ENCODE measurements at places on chromosomes 2 and 18.

DNA sequence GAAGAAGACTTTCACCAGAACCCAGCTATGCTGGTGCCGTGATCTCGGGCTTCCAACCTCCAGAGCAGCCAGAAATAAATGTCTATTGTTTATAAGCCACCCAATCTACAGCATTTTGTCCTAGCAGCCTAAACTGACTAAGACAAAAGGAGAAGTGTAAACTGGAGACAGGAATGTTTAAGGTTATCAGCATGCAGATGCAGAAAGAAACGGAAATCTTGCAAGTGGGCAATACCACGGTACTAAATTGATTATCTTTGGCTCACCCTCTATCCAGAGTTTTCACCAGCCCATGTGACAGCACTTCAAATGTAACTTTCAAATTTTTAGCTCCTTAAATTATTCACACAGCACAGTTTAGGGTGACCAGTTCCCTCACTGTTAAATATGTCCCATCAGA is 5.7 kb upstream of the CAPN14 start:
- no peak for DNase-seq

DNA sequence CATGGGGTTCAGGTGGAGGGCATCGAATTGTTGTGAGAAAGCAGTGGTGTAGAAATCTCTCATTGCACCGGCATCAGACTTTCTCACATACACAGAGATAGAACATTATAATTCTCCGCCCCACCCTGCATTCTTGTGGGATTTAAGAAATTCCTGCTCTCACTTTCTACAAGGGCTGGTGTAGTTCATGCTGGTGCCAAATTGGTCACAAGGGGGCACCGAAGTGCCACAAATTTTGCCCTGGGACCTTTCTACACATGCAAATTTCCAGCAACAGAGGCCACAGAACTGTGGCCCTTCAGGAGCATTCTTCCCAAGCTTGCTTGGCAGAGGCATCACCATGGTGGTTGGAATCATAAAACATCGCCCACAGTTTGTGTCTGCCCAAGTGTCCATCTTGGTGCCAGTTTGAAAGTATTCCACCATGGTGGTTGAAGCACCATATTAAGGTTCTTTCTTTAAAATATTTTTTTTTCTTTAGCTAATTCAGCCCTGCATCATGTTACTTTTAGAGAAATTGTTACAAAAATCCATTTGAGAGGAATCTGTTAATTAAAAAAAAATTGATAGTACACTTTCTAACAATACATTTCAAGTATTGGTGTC is 521.2 kb upstream of the FANCL start:
- peak; percentile 48 for DNase-seq

DNA sequence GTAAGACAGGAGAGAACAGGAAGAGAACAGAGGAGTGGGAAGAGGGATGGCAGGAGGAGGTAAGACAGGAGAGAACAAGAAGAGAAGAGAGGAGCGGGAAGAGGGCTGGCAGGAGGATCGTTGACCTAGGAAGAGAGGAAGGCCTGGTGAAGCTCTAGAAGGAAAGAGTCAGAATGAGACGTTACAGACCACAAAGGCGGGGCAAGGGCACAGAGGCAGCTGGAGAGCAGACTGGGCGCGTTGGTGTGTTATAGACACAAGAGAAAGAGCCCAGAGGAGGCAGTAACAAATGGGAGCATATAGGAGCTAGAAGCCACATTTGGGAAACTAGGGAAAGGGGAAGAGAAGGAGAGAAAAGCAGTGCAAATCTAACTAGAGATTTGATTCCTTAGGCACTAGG is 26.6 kb downstream of the PTRHD1 start:
- no peak for DNase-seq

- DNase-seq: no peak
Observed at GRCh38 chr2:161481619-161482018, 65.5 kb downstream of the TBR1 start.

DNA sequence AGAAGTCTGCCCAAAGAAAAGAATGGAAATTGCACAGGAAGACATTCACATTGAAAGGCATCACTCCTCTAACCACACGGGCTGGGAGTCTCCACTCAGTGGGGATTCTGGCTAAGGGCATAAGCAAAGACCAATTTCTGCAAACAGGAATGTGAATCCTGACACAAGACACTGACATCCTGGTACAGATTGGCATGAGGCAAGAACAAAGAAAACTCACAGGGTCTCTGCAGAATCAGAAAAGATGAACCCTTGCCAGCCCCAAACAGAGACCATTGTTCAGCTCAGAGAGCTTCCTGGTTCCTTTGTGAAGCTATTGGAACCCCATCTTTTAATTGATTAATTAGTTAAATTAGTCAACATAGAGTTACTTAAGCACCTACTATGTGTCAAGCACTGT is 82.3 kb downstream of the UPP2 start:
- DNase-seq: no peak

DNA sequence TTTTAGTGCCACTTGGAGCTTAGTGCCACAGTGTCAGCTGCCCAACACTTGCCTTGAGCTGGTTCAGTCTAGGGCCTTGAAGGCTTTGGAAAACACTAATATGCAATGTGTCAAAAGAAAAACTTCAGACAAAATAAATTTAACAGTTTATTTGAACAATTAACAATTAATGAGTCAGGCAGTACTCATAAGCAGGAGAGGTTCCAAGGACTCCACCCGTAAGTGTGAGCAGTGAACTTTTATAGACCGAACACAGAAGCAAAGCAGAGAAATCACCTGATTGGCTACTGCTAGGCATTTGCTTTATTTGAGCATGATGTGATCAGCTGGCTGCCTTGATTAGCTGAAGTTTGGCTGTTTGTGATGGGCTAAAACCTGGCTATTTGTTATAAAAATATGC is 49.5 kb upstream of the TBC1D8 start:
- DNase-seq: no peak

- no peak for DNase-seq
Observed at GRCh38 chr2:66853585-66853984, 418.7 kb downstream of the MEIS1 start.

- no peak for DNase-seq
Observed at GRCh38 chr18:25055076-25055475, 296.9 kb downstream of the ZNF521 start.

- no peak for DNase-seq
Observed at GRCh38 chr2:206082298-206082843, 3.6 kb downstream of the INO80D start.

GRCh38 chr2:189104934-189105333 is 74.6 kb downstream of the COL5A2 start:
- no peak for DNase-seq

DNA sequence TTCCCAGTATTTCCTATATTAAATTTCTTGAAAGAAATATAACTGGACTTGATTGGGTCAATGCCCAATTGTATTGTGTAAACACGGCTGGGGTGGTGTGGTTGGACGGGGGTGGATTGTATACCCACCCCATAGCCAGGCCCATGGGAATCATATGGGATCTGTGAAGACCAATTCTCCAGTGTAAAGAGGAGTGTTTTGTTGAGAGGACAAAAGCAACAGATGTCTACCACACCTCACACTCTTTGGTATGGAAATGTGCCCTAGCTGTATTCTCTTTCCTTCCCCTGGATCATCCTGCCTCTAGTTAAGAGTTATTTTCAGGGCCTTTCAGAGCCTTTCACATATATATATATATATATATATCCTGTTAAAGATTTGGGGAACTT is 57.5 kb upstream of the TGIF1 start:
- no peak for DNase-seq

- DNase-seq: no peak
Observed at GRCh38 chr2:42550870-42551269, 17.6 kb upstream of the MTA3 start.

DNA sequence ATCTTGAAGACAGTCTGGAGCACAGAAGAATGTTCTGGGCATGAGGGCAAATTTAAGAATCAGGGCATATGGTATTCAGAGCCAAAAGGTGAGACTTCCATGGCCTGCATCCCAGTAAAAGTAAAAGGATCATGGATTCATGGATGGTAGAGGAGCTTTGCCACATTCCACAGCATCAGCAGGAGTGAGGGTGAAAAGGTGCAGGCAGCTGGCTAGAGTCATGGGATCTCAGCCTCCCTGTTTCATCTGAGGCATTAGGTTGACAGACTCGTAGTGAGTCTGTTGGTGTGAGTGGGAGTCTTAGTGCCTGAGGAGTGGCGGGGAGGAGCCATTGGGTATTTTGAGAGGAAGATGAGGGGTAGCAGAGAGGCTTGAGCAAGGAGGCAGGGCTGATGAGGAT is 301.6 kb downstream of the CYP26B1 start:
- no peak for DNase-seq

DNA sequence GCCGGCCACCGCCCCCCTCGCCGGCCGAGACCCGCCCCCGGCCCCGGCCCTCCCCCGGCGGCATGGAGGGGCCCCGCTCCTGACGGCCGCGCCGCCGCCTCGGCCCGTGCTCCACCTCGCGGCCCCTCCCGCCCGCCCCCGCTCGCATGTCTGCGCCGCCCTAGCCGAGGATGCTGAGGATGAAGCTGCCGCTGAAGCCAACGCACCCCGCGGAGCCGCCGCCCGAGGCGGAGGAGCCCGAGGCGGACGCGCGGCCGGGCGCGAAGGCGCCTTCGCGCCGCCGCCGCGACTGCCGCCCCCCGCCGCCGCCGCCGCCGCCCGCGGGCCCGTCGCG is 397 bp downstream of the ZCCHC2 start:
- no peak for DNase-seq

GRCh38 chr2:140508756-140509155 is 1622.1 kb downstream of the LRP1B start:
- DNase-seq: no peak

DNA sequence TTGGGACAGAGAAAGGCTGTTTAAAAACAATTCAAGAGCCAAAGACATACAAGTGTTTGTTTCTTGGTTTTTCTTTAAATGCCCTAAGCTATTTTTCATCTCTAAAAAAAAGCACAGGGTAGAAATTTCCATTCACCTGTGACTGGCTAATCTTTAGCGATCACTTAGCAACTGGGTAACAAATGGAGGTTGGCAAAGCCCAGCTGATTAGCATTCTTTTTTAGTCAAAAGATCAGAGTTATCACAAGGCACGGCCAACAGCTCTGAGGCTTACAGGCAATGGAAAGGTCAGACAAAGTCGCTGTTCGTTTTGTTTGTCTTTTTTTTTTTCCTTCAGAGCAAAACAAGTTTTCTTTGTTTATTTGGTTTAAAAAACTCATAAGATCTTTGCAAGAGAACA is 29.0 kb upstream of the TTR start:
- no peak for DNase-seq

DNA sequence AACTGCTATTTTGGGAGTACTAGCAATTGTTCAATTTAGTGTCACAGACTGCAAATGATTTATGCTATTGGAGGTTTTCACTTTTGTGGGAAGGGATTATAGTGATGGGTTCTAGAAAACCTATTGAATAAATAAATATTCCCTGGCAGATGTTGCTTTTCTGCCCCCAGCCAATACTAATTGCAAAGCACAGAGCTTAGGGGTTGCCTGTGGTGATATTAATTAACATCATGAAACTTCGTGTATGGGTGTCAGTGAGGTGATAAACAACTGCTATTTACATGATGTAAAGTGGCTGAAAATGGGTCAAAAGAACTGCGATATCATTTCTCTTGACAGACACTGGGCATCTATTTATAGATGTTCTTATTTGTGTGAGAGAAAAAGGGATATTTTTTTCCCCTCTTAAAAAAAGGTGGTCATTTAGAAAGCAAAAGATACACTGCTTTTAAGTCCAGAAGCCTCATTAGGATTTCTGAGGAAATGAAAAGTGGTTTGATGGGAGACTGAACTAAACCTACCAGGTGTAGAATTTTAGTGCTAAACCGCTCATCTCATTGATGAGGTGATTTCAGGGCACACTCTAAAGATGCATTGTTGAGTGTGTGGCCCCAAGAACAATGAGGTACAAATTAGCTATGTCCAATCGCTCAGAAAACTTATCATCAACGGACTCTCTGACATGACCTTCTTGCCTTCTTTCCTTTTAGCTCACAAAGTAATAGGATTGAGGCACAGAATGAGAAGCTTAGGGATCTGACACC is 116.7 kb upstream of the CHST9 start:
- DNase-seq: no peak

All from NCI-H1105 treated with DMSO at 0.1 percent for 48 hours (cell line).